ENCODE measurements at places on chromosomes 7 and 10. TPM values are rescaled to one million over a fixed set of nuclear protein-coding genes. Genes with fewer than 3 reads are reported as not detected.

SPDYE5 gene
- not detected for total RNA-seq

ZNF488 gene
- not detected for total RNA-seq

SEMA3E gene
- total RNA-seq, result 1.2 TPM

LIPF gene
- not detected for total RNA-seq

REEP3 gene
- total RNA-seq, result 21.7 TPM

HNRNPF gene
- total RNA-seq, result 344 TPM

DNAJC12 gene
- total RNA-seq, result 15.8 TPM

SMO gene
- 51.8 TPM for total RNA-seq

AGMO gene
- not detected for total RNA-seq

PKD1L1 gene
- total RNA-seq, result 0.14 TPM

STX1A gene
- total RNA-seq, result 2.5 TPM

DNAAF5 gene
- 54.0 TPM for total RNA-seq

LRIT1 gene
- total RNA-seq, result not detected

EEPD1 gene
- total RNA-seq, result 32.6 TPM

FAM25C gene
- not detected for total RNA-seq

ATG9B gene
- total RNA-seq, result 0.34 TPM

TAS2R39 gene
- total RNA-seq, result not detected
